ENCODE measurements at places on chromosomes 7 and 10.
A peak's percentile ranks its signal among the peaks of the same experiment; 100 is the strongest.

DNA sequence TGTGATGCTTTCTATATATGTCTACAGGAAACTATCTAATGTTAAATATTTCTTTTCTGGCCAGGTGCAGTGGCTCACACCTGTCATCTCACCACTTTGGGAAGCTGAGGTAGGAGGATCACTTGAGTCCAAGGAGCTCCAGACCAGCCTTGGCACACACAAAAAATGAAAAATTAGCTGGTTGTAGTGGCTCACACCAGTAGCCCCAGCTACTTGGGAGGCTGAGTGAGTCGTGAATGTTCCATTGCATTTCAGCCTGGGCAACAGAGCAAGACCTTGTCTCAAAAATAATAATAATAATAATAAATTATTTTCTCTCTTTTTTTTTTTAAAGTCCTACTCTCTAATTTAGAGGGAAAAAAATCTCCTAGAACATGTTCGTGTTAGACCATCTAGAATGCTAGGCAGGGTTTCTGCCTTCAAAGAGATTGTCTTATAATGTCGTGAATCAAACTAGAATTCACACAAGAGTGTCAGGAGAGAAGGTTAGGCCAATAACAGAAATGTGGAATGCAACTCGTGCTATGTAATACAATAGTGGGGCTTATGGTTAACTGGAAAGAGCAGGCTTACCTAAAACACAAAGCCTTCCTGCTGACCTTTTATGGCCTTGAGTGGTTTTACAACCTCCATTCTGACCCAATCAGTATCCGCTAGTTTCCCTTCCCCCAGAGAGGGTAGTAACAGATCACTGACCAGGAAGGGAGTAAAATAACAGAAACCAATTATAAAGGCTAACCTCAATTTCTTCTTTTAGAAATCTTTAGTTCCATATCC, 46.3 kb downstream of the MYOF start:
- peak; percentile 86 for DNase-seq

GRCh38 chr10:51700228-51700817, 928 bp upstream of the CSTF2T start:
- DNase-seq, result peak; percentile 67

GRCh38 chr10:13961097-13961496, 369.6 kb downstream of the FRMD4A start:
- peak; percentile 93 for DNase-seq

DNA sequence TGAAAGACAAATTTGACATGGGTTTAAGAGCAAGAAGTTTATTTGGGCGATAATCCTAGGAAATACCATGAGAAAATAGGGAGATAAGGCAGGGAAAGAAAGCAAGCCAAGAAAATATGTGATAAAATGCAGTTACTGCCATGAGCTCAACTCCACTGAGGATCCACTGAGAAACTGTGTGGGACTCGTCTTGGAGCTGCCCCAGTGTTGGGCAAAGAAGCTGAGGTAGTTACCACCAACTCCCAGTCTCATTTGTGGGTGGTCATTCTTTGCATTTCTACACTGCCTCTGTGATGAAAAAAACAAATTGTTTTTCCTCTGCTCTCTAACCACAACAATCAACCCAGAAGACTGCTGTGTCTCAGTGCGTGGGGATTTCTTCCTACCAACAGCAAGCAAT, 498.2 kb downstream of the PLXDC2 start:
- no peak for DNase-seq

- DNase-seq, result no peak
Observed at GRCh38 chr10:79532-80215, 30.6 kb upstream of the TUBB8 start.

DNA sequence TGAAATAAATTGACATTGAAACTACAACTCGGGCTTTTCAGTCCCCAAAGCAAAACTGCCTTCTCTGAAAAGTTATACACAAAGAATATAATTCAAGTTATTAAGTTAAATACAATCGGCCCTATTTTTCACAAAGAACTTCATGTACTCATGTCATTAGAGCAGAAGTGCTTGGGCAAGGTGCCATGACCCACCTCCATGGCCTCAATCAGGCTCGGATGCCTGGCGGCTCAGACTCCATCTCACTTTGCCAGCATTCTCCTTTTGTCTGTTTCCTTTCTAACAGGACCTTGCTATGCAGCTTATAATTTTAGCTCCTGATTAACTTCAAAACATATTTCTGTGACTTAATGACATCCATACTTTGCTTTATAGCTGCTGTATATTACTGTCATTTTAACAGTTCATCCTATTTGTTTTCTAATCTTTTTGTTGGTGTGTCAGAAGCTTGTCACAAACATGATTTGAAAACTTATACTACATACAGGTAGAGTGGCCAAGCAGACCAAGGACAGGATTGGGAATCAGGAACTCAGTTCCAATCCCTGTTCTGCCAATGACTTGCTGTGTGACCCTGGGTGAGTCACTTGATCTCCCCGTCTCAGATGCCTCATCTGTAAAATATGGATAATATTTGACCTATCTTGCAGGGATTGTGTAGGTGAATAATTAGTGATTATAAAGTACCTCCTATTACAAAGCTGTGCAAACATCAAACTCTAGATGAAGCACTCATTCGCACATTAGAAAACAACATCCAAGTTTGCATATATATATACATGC, 60.8 kb upstream of the ITGA8 start:
- peak; percentile 52 for DNase-seq

DNA sequence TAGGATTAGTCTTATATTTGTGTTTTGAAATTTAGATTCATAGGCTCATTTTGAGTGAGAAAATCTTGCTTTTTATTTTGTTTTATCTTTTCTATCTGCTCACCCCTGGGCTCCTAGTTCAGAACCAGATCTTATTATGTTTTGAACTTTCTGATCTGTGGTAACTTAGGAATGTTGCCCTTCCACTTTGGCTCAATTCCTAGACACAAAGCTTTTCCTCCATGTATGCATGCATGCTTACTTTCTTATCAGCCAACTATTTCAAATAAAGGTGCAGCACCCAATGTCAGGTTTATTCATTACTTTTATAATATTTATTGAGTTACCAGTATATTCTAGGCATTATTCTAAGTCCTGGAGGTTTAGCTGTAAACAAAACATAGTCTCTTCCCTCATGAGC, 374.8 kb upstream of the KIAA1217 start:
- no peak for DNase-seq

DNA sequence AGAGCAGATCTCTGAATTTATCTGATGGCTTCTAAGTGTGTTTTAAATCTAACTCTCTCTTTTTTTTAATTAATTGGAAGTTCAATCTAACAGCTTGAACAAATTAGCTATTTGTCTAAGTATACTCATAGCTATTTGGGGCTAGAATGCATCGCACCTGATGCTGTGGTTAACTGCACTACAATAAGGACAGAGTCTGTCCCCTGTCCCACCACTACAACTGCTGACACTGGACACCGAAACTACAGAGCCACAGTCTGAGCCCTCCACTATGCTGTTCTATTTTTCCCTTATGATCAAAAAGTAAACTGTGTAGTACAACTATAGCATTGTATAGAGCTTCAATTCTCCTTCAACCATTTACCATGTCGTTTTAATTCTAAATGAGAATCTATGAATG, 89.4 kb upstream of the AHR start:
- DNase-seq, result no peak

DNA sequence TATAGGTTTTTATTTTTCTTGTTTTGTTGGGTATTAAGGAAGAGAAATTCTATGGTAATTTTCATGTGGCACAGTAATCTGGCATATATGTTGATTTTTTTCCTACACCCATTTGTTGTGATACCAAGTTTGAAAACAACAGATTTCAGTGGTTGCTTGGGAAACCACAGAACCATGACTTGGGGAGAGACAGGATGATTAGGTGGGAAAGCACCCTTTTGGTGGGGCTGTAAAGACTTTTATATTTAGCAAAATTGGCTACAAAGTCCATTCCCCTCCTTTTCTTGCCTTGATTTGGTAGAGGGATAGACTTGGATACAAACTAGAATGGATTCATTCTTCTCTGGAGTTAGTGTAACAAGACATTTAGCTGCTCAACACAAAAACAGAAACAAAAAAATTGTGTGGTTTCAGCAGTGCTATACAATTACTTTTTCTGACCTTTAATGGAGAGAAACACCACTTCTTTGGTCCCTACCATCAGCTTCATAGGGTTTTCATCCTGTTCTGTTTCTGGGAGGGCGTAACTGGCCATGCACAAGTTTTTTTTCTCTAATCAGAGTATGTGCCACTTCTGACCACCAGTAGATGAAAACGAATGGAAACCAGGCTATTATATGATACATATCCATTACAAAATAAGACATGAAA, 52.7 kb downstream of the FIGNL1 start:
- no peak for DNase-seq

DNA sequence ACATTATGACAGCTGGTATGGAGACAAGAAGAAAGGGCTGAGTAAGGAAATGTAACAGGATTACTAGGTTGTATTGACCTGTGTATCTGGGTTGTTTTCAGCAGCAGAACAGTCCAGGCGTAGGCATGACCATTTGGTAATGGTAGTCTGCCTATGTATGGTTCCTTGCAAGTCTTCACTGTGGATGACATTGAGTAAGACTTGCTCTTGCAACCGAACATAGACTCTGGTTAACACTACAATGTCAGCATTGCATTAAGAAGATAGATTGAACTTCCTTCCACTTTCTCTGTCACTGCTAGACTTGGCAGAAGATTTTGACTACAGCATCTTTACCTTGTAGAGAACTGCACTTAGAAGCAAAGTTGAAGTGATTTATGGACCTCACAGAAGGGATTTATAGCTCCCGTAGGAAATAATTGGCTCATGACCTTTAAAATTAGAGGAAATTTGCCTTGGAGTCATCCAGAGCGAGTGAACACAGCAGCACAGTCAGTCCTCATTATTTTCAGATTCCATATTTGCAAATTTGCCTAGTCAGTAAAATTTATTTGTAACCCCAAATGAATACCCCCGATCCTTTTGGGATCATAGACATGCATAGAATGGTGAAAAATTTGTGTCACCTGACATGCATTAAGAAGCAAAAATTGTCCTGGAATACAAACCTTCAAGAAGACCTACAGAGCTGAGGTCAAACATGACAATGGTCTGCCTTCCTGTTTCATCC, 79.6 kb upstream of the STRIP2 start:
- no peak for DNase-seq

DNA sequence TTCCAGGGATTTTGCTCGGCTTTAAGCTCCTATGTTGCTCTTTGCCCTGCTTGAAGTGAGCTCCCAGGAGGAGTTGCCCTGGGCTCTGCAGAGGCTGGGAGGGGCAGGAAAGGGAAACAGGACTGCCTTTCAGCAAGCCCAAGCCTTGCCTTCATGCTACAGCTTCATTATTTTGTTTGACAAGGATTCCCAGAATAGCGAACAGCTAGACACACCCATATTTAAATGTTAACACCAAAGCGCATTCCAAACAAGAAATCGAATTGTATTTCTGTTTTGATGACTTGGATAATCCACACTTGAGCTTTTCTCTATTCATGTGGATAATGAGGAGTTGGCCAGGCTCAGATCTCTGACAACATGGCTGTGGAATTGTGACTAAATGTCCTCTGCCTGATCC, 6.3 kb downstream of the KIAA1217 start:
- DNase-seq, result peak; percentile 10

GRCh38 chr7:23044581-23044980, 30.7 kb upstream of the HYCC1 start:
- no peak for DNase-seq

GRCh38 chr7:91187061-91187460, 77.2 kb upstream of the FZD1 start:
- DNase-seq, result no peak

DNA sequence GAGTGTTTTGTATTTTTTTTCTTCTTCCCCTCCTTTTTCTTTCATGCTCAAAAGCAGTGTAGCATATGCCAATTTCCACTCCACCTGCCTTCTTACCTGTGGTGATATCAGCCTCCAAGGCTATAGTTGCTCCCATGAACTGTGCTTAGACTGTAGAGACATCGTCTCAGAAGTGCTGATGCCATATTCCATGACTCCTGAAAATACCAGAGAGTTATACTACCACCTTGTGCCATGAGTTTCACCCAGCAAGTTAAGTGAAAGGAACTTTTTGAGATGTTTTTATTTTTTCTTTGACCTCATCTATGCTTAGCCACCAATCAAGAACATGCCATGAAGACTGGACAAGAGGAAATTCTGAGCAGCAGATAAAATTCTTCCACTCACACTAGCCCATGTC, 142.8 kb upstream of the SEMA3E start:
- DNase-seq, result no peak

- DNase-seq, result peak; percentile 25
Observed at GRCh38 chr10:71088054-71088453, 124.3 kb upstream of the UNC5B start.
